ENCODE measurements at places on chromosomes 4 and X.

GRCh38 chrX:134443020-134443419 is 16.9 kb upstream of the HPRT1 start:
- no peak for DNase-seq

DNA sequence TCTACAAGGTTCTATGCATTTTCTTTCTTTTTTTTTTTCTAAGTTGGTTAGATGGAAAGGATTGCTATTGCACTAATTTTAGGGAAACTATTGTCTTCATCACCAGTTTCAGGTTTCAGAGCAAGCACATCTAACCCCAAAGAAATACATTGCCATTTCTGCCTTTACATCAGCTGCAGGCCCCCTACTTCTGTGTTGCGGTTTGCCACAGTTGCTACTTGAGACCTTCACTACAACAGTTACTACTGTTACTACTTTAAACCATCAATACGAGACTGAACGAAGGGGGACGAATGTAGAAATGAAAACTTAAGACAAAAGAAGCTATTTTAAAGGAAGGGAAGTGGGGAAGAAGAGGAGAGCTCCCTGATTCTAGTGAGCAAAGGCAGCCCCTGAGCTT is 256.7 kb upstream of the LCORL start:
- DNase-seq = no peak

GRCh38 chr4:48688953-48689352 is 91.1 kb downstream of the FRYL start:
- DNase-seq = no peak

DNA sequence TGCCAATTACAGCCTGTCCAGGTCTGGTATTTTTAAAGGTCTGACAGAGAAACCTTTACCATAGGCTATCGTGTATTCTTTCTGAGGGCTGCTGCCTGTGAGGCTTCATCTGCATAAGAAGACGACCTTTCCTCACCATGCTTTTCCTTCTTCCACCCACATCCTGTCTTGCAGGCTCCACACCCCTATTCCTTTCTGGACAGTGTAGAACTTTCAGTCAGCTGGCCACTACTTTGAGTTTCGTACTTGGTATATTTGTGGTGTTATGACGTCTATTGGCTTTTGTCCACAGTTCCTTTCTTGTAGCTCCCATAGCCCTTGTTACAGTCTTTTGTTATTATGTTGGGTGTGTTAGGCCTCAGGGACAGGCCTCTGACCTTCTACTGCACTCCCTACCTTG is 311.4 kb downstream of the RAPGEF2 start:
- DNase-seq = no peak

All from hypothalamus (tissue), 51 donors.